GM10248 (cell line): ENCODE measurements at places on chromosomes 13 and 19.

DNA sequence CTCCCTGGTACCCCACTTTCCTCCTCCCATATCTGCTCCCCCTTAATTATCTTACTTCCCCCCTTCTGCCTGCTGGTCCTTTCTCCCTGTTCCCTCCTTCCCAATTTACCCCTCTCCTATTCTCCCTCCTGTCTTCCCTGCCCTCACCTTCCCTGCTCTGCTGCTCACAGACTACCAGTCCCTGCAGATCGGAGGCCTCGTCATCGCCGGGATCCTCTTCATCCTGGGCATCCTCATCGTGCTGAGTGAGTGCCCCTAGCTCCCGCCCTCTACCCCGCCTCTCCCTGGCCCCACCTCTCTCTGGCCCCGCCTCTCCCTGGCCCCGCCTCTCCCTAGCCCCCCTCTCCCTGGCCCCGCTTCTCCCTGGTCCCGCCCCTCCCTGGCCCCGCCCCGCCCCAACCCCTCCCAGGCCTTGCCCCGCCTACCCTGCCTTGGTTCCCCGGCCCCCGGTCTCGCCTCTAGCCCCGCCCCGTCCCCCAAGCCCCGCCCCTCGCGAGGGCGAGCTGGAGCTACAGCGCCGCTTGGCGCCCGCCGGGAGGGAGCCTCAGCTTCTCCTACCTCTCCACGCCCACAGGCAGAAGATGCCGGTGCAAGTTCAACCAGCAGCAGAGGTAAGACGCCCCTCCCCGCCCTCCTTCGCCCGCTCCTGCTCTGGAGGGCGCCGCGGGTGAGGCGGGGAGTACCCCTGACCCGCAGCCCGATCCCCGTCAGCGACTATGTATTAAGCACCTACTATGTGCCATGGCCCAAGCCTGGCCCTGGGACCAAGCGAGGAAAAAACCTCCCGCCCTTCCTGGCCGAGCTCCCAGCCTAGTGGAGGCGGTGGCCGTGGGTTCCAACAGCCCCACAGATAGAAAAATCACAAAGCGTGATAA is 1.9 kb upstream of the FXYD7 start:
- peak; percentile 100 for DNase-seq

GRCh38 chr13:105773863-105774538 is 761.5 kb downstream of the EFNB2 start:
- DNase-seq = no peak

GRCh38 chr19:29418201-29418600 is 107.6 kb upstream of the VSTM2B start:
- DNase-seq = no peak

DNA sequence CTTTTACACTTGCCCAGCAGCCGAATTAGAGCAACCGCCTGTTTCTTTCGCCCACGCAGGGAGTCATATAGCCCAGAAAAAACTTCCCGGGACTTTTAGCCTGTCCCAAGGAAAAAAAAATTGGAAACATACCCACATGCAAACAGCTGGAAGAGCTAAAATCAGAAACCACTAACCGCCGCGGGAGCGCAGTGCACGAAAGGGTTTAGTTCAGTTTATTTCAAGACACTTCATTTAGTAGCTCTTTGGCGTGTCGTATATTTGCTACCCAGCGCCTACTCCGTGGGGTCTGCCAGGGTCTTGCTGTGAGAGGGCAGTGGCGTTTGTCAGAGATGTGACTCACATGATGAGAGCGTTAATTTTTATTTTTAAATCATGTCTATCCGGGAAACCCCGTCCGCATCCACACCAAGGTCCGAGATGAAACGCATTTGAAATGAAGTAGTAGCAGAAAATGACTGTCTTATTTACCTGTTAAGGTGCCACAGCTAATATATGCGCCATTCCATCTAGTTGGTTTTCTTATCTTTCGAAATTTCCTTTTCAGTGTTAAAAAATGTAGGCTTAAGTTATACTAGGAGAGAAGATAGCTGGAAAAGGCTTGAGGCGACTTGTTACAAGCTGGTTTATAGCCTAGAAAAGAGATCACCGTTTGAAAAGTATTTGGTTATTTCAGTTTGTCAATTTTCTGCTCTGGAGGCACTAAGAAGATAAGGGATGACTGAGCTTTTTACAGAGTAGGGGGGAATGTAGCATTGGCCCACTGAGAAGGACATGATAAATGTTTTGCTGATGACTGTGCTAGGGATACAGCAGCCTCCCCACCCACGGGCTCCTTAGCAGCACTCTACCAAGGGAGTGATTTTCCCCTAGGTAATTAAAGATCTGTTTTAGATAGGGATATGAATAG is 1.7 kb downstream of the KLF5 start:
- DNase-seq = no peak

GRCh38 chr13:86878781-86879180 is 792.4 kb upstream of the SLITRK5 start:
- no peak for DNase-seq

DNA sequence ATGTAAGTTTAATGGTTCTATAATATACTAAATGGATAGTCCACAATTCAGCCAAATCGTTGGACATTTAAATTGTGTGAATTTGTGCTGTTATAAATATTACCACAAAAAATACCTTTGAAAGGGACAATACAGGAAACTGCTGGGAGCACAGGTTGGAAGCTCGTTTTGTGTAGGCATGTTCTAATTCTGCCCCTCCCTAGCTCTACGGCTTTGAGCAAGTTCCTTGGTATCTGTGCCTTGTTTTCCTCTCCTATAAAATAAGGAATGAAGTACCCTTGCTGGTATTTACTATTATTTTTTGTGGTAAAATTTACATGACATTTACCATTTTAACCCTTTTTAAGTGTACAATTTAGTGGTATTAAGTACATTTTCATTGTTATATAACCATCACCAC is 102.6 kb upstream of the SLC7A1 start:
- no peak for DNase-seq

- no peak for DNase-seq
These were observed 533.6 kb downstream of the MYO16 start for GRCh38 chr13:109163037-109163379.

DNA sequence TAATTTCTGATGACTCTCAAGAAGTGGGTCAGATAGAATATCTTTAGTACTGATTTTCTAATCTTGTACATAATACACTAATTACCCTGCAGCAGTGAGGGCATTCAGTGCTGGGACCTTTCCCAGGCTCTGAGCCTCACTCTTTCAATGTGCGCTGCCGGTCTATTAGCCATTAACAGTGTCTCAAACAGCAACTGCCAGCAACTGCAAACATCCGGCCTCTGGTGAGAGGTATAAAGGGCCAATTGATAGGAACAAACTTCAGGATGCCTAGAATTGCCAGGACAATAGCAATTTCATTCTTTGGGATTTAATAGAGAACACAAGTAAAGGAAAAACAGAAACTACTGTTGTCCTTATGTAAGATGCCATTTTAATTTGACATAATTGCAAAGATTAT is 604.4 kb upstream of the SPRY2 start:
- DNase-seq = no peak

DNA sequence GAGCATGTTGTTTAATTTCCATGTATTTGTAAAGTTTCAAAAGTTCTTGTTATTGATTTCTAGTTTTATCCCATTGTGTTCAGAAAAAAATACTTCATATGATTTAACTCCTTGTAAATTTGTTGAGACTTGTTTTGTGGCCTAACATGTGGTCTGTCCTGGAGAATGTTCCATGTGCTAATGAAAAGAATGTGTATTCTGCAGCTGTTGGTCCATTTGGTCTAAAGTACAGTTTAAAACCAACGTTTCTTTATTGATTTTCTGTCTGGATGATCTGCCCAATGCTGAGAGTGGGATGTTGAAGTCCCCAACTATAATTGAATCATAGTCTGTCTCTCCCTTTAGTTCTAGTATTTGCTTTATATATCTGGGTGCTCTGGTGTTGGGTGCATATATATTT is 34.9 kb upstream of the TPP2 start:
- no peak for DNase-seq

- DNase-seq = no peak
These were observed 360.4 kb downstream of the ENOX1 start for GRCh38 chr13:43426355-43426754.

DNA sequence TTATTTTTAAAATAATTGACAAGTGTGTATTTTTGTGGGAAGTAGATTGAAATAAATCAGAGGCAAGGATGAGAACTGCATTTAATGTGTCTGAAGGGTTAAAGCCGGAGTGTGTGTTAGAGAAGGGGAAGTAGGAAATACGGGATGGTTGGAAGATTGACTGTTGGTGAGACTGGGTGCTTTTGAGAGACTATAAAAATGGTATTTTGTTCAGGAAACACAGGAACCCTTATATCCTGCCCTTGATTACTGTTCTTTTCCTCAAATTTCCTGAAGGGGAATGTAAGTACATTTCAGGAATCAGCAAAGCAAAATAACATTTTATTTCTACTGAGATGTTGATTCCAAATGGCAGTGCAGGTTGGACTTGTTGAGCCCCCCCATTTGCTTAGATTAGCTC is 15.1 kb downstream of the IFT88 start:
- DNase-seq = no peak

DNA sequence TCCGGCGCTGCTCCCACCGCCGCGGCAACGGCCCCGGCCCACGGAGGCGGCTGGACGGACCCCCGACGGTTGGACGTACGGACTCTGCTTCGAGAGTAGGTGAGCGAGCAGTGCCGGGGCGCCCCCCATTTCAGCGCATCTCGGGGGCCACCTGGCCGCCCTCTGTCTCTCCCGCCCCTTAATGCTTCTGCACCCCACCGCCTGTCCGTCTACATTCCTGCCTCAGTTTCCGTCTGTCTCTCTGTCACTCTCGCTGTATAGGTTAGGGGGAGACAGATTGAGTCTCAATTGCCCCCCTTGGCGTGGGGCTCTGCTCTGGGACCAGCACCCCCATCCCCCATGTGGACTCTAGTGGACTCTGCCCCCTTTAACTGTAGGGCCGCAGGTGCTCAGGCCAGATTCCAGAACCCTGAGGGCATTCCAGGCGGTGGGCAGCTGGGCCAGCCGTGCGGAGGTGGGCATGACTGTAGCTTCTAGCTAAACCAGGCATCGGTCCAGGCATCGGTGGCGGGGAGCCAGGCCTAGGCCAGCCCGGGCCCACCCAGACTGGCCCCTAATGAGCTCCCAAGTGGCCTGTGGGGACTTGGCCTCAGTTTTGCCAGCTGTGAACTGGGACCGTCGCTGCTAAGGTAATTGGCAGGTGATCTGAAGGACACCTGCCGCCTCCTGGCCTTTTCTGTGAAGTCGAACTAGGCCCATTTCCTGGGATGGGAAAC is 373 bp downstream of the TNFAIP8L1 start:
- peak; percentile 45 for DNase-seq

- DNase-seq = no peak
These were observed 154.2 kb upstream of the KLF12 start for GRCh38 chr13:74288361-74288911.

GRCh38 chr13:74048756-74049155 is 85.4 kb downstream of the KLF12 start:
- DNase-seq = no peak

DNA sequence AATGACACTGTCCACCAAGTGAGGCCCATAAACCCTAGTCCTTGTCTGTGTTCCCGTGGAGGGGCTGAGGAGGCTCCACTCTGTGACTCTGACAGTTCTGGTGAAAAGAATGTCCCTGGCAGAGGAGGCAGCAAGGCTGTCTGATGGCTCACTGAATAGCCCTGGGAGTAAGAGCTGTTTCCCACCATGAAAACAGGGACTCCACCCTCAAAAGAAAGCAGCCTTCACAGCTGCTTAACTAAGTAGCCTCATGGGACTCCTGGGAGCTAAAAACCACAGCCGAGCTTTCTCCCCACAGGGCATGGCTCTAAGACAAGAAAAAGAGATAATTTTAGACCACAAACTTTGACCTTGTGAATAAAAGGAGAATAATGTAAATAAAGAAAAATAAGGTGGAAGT is 135.1 kb upstream of the FRY start:
- DNase-seq = peak; percentile 25

DNA sequence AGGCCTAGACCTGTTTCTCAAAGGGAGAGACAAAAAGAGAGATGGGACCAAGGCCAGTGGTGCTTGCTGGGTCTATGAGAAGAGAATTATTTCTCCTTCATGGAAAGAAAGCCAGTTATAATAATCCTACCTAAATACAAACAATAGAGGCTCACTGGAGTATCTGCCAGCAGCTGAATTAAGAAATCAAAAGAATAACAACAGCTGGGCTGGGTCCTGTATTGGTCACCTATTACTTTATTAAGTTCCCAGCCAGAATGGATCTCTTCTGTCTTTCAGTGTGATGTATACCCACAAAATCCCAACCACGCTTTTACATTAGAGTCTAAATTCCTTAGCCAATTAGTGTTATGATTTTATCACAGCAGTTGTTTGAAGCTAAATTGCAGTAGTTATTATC is 297.8 kb upstream of the DACH1 start:
- no peak for DNase-seq

GRCh38 chr19:44731622-44732021 is 16.9 kb upstream of the BCL3 start:
- no peak for DNase-seq

DNA sequence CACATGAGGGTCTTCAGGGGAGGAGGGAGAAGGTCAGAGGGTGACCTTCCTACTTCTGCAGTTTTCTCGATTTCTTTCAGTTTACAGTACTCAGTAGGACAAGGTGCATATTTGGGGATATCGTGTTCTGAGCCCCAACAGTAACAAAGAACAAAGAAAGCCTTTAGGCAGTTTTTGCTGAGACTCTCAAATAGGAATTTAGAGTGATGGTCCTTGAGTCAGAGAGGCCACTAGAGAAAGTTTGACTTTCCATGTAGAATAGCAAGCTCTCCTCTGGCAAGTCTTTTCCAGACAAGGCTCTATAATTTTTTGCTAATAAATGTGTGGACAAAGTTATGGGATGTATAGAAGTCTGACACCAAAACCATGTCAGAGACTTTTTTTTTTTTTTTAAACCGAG is 194.6 kb downstream of the TM9SF2 start:
- DNase-seq = no peak

GRCh38 chr13:41053384-41053826 is 7.9 kb upstream of the WBP4 start:
- DNase-seq = peak; percentile 38

DNA sequence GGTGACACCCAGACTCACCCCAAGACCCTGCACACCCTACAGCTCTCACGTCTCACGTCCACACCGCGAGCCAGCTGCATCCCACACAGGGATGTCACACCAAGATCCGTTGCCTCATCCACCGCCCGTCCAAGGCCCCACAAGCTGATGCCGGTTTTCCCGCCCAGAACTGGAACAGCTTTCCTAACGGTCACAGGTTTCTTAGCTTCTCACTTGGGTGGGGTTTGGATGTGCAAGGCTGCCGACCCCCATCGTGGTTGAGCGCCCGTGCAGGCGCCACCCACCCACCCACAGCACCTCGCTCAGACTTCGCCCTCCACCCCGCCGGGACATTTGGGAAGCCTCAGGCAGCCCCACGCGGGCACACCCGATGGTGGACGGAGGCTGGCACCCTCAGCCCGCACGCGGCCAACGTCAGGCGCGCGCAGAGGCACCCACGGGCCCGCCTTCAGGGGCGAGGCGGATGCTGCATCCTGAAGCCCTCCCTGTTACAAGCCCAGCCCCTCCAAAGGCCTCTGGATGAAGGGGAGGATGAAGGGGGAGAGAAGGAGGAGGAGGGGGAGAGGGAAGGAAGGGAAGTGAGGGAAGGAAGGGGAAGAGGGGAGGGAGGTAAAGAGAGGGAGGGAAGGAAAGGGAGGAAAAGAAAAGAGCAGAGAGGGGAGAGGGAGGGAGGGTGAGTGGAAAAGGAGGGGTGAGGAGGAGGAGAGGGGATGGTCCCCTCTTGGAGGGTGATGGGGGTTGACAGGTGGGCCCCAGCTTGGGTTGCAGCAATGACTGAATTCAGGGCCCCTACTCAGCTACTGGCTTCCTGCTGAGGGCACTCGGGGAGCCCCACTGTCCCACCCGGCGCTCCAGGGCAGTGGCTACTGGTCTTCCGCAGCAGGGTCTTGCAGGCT is 12.8 kb downstream of the ONECUT3 start:
- DNase-seq = no peak
